ENCODE measurements at places on chromosomes 7 and 10. TPM values are rescaled to one million over a fixed set of nuclear protein-coding genes. Genes with fewer than 3 reads are reported as not detected.

DNA sequence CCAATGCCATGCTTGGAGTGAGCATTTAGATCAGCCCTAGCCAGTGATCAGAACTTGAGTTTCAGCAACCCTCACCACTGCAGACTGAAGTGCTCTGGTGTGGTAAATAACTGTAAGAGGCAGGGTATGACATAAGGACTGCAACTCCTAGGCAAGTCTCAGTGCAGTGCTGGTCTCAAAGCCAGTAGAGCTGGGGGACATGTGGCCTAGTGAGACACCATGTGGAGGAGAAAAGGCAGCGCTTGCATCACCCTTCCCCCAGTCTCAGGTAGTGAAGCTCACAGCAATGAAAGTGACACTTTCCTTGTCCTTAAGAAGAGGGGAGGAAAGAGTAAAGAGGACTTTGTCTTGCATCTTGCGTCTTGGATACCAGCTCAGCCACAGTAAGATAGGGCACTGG, 386.8 kb upstream of the POT1 start:
- no peak for DNase-seq

Gene ITIH2
- not detected for total RNA-seq

Gene FAM107B
- 43.1 TPM for total RNA-seq

- no peak for DNase-seq
Observed at GRCh38 chr7:1645476-1645875, 24.6 kb upstream of the ELFN1 start.

GRCh38 chr10:119806334-119807130, 66.1 kb downstream of the MCMBP start:
- no peak for DNase-seq

GRCh38 chr7:78099715-78100394, 301.3 kb downstream of the PHTF2 start:
- peak; percentile 42 for DNase-seq

Gene ASB13
- 8.1 TPM for total RNA-seq
